ENCODE measurements at places on chromosomes 1 and 21.

GRCh38 chr21:32747396-32747795, 19.6 kb upstream of the SYNJ1 start:
- DNase-seq, result no peak

GRCh38 chr1:220974431-220974830, 95.2 kb downstream of the HLX start:
- no peak for DNase-seq

GRCh38 chr1:67773462-67773861, 59.8 kb downstream of the GNG12 start:
- no peak for DNase-seq

DNA sequence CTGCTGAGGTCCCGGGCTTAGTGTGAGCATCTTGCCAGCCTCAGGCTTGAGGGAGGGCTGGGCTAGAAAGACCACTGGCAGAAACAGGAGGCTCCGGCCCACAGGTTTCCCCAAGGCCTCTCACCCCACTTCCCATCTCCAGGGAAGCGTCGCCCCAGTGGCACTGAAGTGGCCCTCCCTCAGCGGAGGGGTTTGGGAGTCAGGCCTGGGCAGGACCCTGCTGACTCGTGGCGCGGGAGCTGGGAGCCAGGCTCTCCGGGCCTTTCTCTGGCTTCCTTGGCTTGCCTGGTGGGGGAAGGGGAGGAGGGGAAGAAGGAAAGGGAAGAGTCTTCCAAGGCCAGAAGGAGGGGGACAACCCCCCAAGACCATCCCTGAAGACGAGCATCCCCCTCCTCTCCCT, 7.2 kb upstream of the HTR6 start:
- no peak for DNase-seq

DNA sequence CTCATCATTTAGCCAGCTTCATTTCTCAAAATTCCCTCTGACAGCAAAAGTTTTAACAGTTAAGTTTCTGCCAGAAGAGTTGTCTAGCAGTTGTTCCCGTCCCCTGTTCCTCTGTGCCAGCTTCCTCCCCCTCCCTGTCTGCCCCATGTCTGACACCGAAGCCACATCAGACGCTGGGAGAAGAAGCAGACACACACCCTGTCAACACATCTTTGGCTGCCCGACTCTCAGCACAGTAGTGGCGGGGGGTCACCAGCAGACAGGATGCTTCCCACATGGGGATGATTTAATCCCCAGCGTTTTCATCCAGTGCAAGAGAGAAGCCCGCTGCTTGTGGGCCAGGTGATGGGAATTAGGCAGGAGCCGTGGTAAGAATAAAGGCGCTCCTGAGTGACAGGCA, 379.4 kb upstream of the RUNX1 start:
- DNase-seq, result peak; percentile 12

DNA sequence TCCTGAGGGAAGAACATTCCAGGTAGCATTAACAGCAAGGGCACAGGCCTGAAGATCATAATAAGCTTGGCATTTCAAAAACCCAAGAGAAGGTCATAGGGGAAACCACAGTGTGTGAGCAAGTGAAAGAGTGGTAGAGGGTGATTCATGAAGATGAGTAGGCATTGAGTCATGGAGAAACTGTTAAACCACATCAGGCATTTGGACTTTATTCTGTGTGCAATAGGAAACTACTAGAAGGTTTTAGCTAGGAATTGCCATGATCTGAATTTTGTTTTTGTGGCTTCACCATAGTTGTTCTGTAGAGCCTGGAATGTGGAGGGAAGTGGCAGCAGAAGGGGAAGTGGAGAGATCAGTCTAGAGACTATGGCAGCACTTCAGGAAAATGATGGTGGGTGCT, 359.0 kb upstream of the PTBP2 start:
- DNase-seq, result no peak

Data from activated naive CD4-positive, alpha-beta T cell treated with Interleukin-2 at 50 U/mL for 16 hours (primary cell).